ENCODE measurements at places on chromosomes 16 and 17. TPM values are rescaled to one million over a fixed set of nuclear protein-coding genes. Genes with fewer than 3 reads are reported as not detected.

Gene RGS9
- 0.73 TPM for total RNA-seq

Gene KCNJ2
- not detected for total RNA-seq

Gene MXRA7
- total RNA-seq, result 12.1 TPM

Gene TSPOAP1
- 19.5 TPM for total RNA-seq

- DNase-seq, result no peak
- no peak overlapping the region for H3K4me3 ChIP-seq
- no peaks in the 10 kb centered on the region for H3K27me3 ChIP-seq
Measured at GRCh38 chr17:69567130-69567529, 152.6 kb downstream of the MAP2K6 start.

GRCh38 chr16:21638573-21638975 is 13.8 kb downstream of the IGSF6 start:
- H3K4me3 ChIP-seq, result no peak overlapping the region
- H3K4me1 ChIP-seq, result peaks cover 21% of the 10 kb centered on the region
- no peaks in the 10 kb centered on the region for H3K27me3 ChIP-seq
- peak overlapping the region; percentile 32 for H3K27ac ChIP-seq
- DNase-seq, result no peak

GRCh38 chr17:74201250-74201649 is 2.2 kb upstream of the RPL38 start:
- peaks cover 21% of the 10 kb centered on the region for H3K36me3 ChIP-seq
- no peak for DNase-seq
- peaks cover 28% of the 10 kb centered on the region for H3K27me3 ChIP-seq
- H3K4me1 ChIP-seq, result peaks cover 40% of the 10 kb centered on the region

DNA sequence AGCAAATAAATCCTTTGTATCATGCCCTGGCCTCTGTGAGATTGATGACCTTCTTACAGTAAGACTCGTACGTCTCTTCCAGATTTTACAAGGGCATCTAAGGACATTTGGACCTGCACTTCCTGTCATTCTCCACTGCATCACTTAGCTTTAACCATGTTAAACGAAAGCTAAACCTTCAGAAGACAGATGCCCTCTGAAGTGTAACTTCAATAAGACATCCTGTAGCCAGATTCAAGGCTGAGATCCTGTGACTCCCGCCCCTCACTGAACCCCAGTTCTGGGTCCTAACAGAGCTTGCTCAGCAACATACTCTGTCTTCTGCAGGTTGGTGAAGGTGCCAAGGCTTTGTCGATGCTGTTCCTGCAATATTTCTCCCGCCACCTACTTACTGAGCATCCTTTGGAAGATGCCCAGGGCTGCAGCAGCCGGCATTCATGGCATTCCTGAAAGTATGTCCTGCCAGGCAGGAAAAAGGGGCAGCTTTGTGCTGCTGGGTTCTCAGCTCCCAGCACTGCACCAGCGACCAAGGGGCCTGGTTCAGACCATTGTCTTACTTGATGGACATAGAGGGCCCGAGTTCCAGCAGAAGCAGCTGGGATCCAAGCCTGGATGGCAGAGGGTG is 131.1 kb downstream of the AXIN2 start:
- no peak overlapping the region for H3K27ac ChIP-seq
- no peak overlapping the region for H3K4me3 ChIP-seq
- DNase-seq, result peak; percentile 20
- no peaks in the 10 kb centered on the region for H3K36me3 ChIP-seq
- peaks cover 16% of the 10 kb centered on the region for H3K4me1 ChIP-seq

DNA sequence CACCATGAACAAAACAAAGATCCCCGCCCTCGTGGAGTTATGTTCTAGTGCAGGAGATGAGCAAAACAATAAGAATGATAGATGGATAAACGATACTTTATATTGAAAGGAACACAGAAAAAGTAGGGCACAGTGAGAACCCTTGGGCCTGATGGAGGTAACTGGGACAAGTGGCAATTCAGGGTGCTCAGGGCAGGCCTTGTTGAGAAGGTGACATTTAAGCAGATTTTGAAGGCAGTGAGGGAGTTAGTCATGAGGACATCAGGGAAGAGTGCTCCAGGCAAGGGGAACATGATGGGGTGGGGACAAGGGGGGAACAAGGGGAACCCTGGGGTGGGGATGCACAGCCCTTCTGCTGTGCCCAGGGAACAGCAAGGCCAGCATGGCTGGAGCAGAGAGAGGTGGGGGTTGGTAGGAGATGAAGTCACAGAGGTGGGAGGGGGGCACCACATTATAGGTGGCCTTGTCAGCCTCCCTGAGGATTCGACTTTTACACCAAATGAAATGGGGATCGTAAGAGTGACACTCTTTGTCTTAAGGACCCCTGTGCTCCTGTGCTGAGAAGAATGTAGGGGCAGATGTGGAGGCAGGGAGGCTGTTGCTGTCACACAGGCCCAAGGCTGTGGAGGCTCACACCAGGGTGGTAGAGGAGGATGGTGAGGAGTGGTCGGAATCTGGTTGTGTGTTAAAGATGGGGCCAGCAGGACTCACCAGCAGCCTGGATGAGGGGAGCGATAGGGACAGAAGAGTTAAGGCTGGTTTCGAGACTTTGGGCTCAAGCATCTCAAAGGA is 9.2 kb upstream of the PRM1 start:
- H3K27ac ChIP-seq, result no peak overlapping the region
- peaks cover 3% of the 10 kb centered on the region for H3K27me3 ChIP-seq
- DNase-seq, result no peak
- H3K36me3 ChIP-seq, result no peaks in the 10 kb centered on the region

- DNase-seq, result no peak
- H3K4me1 ChIP-seq, result peaks cover 82% of the 10 kb centered on the region
- H3K27ac ChIP-seq, result no peak overlapping the region
- no peaks in the 10 kb centered on the region for H3K27me3 ChIP-seq
- H3K36me3 ChIP-seq, result peaks cover 41% of the 10 kb centered on the region
- H3K4me3 ChIP-seq, result no peak overlapping the region
Measured at GRCh38 chr16:4495766-4496165, 19.6 kb downstream of the HMOX2 start.

DNA sequence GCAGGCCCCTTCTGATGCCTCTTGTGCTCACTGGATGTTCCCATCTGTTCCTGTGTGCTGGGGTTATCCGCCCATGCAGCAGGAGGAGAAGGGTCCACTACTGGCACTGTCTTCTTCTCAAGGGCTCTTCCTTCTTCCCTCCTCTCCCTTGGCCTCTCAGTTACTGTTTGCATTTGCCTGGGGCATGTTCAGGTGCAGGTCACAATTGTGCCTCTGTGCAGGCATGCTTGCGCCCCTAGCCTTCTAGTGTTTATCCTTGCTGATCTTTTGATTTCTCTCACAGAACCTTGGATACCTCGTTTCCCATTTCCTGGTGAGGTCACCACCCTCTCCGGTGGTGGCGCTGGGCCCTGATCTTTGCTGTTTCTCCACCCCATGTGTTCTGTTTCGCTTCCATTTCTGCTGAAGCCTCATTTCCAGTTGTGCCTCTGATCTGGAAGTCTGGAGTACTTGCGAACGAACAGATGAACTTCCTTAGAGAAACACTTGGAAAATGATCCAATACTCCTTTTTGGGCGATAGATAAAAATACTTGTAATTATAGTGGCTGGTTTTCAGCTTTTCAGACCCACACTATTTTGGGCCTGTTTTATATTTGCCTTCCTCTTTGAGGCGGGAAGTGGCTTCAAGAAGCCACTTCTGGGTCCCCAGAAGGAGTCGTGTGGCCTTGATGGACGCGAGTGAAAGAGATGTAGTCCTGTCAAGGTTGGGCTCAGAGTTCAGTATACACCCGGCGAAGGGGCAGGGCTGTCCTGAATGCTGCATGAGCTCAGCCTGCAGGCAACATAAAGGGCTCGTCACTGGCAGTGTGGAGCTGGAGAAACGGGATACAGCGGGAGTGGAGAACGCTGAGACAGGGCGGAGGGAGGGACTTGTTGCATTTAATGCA is 312.9 kb downstream of the SNX29 start:
- no peak for DNase-seq
- peaks cover 3% of the 10 kb centered on the region for H3K36me3 ChIP-seq
- no peaks in the 10 kb centered on the region for H3K4me1 ChIP-seq
- H3K27ac ChIP-seq, result no peak overlapping the region

Measured in CD4-positive, alpha-beta T cell (primary cell).